ENCODE measurements at places on chromosomes 7 and 10. TPM values are rescaled to one million over a fixed set of nuclear protein-coding genes. Genes with fewer than 3 reads are reported as not detected.
A peak's percentile ranks its signal among the peaks of the same experiment; 100 is the strongest.

Gene MCM10
- 0.28 TPM for polyA plus RNA-seq

Gene TMEM213
- not detected for polyA plus RNA-seq

Gene ERV3-1
- polyA plus RNA-seq: 3.1 TPM

Gene TMEM72
- not detected for polyA plus RNA-seq

Gene GDF2
- not detected for polyA plus RNA-seq

GRCh38 chr10:105268961-105269360, 627.9 kb downstream of the SORCS3 start:
- no peak overlapping the region for H3K4me3 ChIP-seq
- no peak overlapping the region for H3K27ac ChIP-seq
- H3K36me3 ChIP-seq: no peaks in the 10 kb centered on the region
- no peaks in the 10 kb centered on the region for H3K27me3 ChIP-seq
- H3K4me1 ChIP-seq: no peaks in the 10 kb centered on the region

GRCh38 chr7:100472854-100473499, 6.0 kb downstream of the TSC22D4 start:
- H3K4me3 ChIP-seq: no peak overlapping the region
- H3K27ac ChIP-seq: no peak overlapping the region
- H3K36me3 ChIP-seq: no peaks in the 10 kb centered on the region
- DNase-seq: peak; percentile 37
- H3K4me1 ChIP-seq: peaks cover 13% of the 10 kb centered on the region

DNA sequence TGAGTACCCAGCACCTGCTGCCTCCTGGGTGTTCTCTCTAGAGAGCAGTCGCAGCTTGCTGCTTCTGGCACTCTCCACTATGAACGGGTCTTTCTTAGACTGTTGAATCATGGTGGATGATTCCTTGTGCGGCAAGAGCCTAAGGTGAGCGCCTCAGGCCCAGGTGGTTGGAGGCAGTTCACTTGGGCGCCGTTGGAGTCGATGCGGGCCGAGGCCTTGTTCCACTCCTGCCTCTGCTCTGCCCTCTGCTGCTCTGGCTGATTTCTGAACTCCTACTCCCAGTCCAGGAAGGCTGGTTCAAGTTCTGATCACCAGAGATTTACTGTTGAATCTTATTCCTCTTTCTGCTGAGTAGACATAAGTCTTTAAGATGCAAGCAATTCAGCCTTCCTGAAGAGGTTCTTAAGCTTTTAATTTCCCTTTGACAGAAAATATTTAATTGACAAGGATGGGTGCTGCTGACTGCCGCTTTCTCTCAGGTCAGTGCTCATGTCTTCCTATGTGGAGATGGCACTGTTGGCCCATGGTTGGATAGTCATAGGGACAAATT, 10.4 kb downstream of the YKT6 start:
- H3K36me3 ChIP-seq: no peaks in the 10 kb centered on the region
- no peak overlapping the region for H3K4me3 ChIP-seq

DNA sequence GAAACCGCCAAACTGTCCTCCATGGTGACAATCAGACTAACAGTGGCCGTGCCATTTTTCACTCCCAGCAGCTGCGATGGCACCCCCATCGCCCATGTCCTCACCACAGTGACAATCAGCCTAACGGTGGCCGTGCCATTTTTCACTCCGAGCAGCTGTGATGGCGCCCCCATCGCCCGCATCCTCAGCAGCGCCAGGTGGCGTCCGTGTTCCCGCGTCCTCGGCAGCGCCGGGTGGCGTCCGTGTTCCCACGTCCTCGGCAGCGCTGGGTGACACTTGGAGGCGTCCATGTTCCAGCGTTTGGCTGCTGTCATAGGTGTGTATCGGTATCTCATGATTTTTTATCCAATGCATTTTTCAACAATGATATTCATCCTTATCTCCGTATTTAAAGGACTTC, 267.3 kb downstream of the PTPRN2 start:
- H3K27me3 ChIP-seq: no peaks in the 10 kb centered on the region
- H3K4me1 ChIP-seq: no peaks in the 10 kb centered on the region
- no peaks in the 10 kb centered on the region for H3K36me3 ChIP-seq
- no peak overlapping the region for H3K27ac ChIP-seq

DNA sequence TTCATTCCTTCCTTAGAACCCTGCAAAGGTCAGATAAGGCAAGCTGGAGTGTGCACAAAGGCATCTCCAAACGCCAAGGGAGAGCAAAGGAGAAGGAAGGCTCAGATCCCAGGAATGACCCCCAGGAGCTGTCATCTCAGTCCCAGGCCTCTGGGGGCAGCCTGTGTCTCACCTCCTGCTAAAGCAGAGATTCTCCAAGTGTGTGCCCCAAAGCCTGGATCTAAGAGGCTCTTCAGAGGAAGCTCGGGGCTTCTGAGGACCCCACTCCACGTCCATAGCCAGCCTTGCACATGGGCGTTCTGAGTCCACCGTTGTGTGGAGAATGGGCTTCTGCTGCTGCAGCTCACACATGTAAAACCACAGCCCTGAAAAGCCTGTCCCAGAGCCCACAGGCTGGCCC, 5.1 kb upstream of the GRID1 start:
- DNase-seq: no peak
- H3K4me1 ChIP-seq: no peaks in the 10 kb centered on the region
- H3K4me3 ChIP-seq: no peak overlapping the region
- H3K27ac ChIP-seq: no peak overlapping the region
- no peaks in the 10 kb centered on the region for H3K27me3 ChIP-seq

GRCh38 chr10:86540016-86540415, 18.4 kb upstream of the WAPL start:
- DNase-seq: no peak
- no peak overlapping the region for H3K27ac ChIP-seq
- H3K4me1 ChIP-seq: no peaks in the 10 kb centered on the region
- H3K27me3 ChIP-seq: no peaks in the 10 kb centered on the region
- H3K4me3 ChIP-seq: no peak overlapping the region

- no peaks in the 10 kb centered on the region for H3K27me3 ChIP-seq
- no peak overlapping the region for H3K4me3 ChIP-seq
- DNase-seq: no peak
- no peaks in the 10 kb centered on the region for H3K36me3 ChIP-seq
- no peaks in the 10 kb centered on the region for H3K4me1 ChIP-seq
- no peak overlapping the region for H3K27ac ChIP-seq
Measured at GRCh38 chr7:34544621-34545020, 113.4 kb upstream of the NPSR1 start.

Data from ovary (tissue), 10 donors.